ENCODE measurements at places on chromosomes 2 and 18.
A peak's percentile ranks its signal among the peaks of the same experiment; 100 is the strongest.

- DNase-seq, result no peak
Observed at GRCh38 chr2:11132036-11132671, 23.1 kb upstream of the SLC66A3 start.

DNA sequence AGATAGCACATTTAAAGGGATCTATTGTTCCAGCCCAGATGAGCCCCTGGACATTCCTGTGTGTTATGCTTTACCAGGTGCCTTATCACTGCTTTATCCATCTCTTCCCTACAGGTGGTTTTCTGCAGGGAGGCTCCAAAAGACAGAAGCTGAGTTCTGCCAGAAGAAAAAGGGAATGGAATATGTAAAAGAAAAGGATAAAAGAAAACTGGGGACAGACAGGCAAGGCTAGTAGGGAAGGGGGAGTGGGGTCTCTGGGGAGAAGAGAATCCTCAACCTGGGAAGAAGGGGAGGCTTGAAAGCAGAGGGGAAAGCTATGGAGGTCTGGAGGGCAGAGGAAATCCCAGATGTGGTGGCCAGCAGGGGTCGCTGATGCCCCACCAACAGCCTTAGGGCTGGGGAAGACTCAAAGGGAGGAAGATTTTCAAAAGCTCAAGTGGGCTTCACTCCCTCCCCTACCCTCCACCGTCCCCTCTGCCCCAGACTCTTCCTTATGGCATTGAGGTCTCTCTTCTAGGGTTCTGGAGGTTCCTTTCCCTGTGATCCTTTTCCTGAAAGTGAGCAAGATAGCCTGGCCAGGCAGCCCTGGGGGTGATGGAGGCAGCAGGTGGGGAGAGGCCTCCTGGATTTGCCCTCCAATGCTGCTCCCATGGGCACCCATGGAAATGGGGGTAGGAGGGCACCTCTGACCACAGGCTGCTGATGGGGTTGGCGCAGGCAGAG lies 178.1 kb upstream of the PKDCC start:
- DNase-seq, result peak; percentile 85

GRCh38 chr2:200795028-200795440 lies 16.7 kb upstream of the BZW1 start:
- peak; percentile 41 for DNase-seq

DNA sequence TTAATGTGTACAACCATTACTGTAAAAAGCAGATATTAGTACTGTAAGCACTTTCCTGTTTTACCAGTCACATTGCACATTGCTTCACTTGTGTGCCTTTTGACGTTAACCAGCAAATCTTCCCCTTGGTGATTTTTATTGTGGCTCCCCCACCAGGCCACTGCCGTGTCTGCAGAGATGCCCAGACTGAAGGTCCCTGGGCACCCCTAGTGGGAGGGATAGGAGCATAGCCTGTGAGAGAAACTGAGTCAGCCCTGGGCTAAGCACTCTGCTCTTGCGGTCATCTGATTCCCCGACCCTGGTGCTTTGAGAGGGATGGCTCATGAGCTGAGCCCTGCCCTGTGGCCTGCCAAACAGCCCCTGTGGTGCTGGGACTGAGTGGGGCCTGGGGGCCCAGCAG lies 73.4 kb downstream of the INPP4A start:
- peak; percentile 82 for DNase-seq

DNA sequence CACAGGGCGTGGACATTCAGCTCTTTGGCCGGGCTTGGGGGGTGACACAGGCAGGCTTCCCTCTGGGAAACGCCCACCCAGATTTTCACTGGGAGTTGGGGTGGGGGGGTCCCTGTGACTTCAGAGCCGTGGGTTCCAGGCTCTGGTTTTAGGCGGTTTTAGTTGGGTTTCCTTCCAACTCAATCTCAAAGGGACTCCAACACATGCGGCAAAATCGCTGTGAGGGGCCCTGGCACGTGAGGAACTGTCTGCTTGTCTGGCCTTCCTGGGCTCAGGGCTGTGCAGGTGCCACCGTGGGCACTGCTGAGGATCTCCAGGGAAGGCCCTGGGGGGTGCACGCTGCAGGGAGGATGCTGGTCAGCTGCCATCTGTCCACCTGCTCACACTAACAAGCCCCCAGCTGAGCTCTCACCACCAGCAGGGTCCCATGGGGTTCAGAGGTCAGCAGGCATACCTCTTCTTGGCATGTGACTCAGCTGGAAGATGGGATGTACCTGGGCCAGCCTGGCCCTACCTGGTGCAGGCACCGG lies 11.7 kb downstream of the HS6ST1 start:
- no peak for DNase-seq

DNA sequence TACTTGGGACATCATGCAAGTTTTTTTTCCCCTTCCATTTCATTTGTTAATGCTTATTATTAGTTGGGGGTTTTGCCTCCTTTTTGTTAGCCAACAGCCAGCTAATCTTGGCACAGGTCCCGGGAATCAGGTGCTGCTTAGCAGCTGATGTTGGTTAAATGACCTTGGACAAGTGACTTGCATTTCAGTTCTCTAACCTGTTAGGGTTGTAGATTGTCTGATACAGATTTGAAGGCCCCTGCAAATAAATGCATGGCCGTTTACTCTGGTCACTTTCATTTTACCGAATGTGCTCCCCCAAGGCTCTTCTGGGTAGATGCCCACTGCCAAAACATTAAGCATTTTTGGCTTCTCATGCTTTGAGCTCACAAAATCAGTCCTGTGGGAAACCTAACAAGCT lies 120.9 kb downstream of the SPTBN1 start:
- DNase-seq, result no peak

- no peak for DNase-seq
Observed at GRCh38 chr2:223176970-223177369, 125.0 kb downstream of the KCNE4 start.

DNA sequence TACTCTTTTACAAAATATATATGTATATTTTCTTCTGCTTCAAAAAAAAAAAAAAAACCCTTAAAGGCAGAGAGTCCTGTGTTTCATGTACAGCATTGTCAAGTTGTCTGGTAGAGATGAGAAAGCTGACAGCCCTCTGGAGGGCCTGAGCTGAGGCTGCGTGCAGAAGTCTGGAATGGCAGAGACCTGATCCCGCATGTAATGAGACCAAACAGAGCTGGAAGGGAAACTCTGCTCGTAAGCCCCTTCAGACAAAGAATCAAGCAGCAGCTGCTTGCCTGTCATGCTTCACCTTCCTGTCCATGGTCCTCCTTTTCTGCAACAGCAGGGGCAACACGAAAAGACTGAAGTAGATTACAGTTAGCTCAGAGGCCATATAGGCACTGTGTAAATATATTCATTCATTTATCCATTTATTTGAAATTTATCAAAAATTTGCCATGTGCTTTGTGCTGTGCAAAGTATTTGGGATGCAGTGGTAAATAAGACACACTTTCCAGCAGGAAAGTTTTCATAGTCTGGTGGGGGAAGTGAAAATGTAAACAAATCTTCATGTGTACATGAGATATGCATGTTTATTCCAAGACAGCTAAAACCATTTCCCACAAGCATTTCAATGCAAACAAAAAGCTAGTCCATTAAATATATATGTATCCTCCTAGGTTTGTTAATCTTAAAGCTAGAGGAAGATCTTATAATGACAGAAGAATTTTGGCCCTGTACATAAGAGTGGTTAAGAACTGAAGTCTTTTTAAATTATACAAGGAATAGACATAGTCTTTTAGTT lies 912.7 kb downstream of the CPS1 start:
- DNase-seq, result no peak

GRCh38 chr2:12539776-12540562 lies 176.8 kb upstream of the TRIB2 start:
- DNase-seq, result no peak

- DNase-seq, result peak; percentile 75
Observed at GRCh38 chr2:190853531-190854383, 26.9 kb upstream of the GLS start.

- peak; percentile 31 for DNase-seq
Observed at GRCh38 chr2:46179037-46179621, 118.1 kb upstream of the EPAS1 start.

DNA sequence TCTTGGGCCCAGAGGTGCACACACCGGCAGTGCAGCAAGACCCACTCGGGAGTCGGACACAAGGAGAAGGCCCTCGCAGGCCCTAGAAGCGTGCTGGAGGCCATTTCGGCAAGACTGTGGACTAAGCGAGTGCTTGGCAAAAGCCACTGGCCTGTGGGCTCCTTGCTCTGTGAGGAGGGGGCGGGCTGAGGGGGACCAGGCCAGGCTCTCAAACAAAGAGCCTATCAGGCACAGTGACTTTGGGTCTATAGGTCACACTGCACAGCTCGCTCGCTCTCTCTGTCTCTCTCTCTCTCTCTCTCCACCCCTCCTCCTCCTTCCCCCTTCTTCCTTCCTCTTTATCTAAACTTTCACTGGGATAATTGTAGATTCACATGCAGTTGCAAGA lies 23.6 kb upstream of the ZCCHC2 start:
- peak; percentile 49 for DNase-seq

GRCh38 chr2:43358410-43359201 lies 132.2 kb upstream of the ZFP36L2 start:
- no peak for DNase-seq

GRCh38 chr2:104704496-104705245 lies 149.2 kb upstream of the POU3F3 start:
- DNase-seq, result no peak

DNA sequence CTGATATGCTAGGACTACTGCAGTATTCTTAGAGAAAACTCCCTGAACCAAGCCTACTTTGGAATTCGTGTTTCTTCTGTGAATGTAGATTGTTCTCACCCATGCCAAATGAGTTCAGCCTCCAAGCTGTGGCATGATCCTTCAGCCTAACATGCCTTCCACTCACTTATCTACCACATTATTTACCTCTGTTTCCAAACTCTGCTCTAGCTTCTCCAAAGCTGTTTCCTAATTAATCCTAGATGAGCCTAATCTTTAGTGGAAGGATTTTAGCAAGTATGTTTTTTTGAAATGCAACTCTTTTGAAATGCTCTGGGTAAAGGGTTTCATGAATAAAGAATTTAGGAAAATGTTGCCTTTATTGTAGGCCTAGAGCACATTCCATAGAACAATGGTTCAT lies 152.9 kb upstream of the MMADHC start:
- DNase-seq, result no peak

GRCh38 chr2:104836265-104836664 lies 17.6 kb upstream of the POU3F3 start:
- no peak for DNase-seq

GRCh38 chr2:55099493-55099877 lies 49.2 kb upstream of the RTN4 start:
- DNase-seq, result no peak

- DNase-seq, result no peak
Observed at GRCh38 chr2:162734866-162735265, 103.7 kb downstream of the KCNH7 start.

DNA sequence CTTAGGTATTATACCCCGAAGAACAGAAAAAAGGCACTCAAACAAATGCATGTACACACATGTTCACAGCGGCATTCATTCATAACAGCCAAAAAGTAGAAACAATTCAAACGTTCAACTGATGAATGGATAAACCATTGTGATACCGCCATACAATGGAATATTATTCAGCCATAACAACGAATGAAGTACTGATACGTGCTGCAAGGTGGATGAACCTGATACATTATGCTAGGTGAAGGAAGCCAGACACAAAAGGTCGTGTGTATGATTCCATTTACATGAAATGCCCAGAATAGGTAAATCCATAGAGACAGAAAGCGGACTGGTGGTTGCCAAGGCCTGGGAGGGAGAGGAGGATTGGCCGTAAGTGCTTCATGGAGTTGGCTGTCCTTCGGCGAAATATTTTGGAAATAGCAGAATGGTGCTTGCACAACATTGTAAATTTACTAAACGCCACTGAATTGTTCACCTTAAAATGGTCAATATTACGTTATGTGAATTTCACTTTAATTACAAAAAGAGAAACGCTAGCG lies 750 bp upstream of the RMP24 start:
- no peak for DNase-seq

DNA sequence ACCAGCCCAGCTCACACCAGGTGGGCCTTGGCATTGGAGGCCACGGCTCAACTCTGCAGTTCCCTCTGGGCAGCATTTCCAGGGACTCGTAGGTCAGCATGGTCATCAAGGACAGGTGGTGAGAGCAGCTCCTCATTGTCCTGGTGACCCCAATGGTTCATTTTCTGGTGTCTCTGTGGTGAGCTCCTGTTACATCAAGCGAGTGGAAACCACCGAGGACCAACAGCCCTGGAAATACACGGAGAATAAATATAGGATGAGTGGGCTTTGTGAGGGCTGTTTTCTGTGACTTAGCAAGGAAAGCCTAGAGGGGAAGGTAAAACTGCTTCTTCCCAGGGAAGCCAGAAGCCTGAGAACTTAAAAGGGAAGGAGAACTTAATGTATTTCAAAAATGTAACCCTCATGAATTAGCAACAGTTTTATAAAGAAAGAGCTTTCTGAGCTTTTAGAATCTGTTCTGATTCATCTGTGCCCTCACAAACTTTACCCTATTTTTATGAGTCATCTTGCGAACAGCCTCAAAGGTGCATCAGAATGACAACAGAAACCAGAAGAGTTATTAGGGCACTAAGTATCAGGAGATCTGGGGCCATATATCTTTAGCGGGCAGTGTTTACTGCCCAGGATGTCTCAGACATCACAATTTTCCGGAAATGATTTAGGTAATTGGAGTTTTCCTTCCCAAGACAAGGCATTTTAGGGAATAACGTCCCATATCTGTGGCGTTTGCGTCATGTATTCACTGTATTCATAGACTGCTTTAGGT lies 18.7 kb downstream of the C2orf92 start:
- no peak for DNase-seq

- DNase-seq, result no peak
Observed at GRCh38 chr18:3692691-3693090, 242.7 kb downstream of the TGIF1 start.

DNA sequence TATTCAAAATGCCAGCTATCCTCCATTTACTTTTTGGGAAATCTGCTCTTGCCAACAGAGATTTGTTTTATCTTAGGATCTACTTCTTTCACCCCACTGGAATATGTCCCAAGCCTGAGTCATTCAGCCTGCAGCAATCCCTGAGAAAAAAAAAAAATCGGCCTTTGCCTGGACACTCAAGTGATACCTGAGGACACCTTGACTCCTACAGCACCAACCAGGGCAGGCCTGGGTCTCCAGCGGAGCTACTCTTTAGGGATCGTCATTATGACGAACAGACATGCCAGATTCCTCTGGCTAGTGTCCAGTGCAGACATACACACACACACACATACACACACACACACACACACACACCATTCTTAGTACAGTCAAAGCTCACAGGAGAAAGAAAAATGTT lies 2.2 kb upstream of the UGT1A6 start:
- DNase-seq, result no peak

DNA sequence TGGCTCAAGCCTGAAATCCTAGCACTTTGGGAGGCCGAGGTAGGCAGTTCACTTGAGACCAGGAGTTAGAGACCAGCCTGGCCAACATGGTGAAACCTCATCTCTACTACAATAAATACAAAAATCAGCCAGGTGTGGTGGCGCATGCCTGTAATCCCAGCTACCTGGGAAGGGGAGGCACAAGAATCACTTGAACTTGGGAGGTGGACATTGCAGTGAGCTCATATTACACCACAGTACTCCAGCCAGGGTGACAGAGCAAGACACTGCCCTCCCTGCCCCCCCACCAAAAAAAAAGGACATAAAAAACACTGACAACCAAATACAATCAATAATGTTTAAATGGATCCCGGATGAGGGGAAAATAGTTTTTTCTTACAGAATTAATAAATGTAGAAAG lies 7.8 kb downstream of the TIA1 start:
- no peak for DNase-seq

GRCh38 chr2:85765081-85765731 lies 11.4 kb downstream of the ATOH8 start:
- peak; percentile 54 for DNase-seq

GRCh38 chr2:57570961-57571360 lies 475.6 kb upstream of the VRK2 start:
- no peak for DNase-seq
